ENCODE measurements at places on chromosomes 2 and 18.
A peak's percentile ranks its signal among the peaks of the same experiment; 100 is the strongest.

GRCh38 chr2:182018218-182018617 lies 32.6 kb downstream of the PPP1R1C start:
- H3K36me3 ChIP-seq = peaks cover 16% of the 10 kb centered on the region
- DNase-seq = no peak
- no peaks in the 10 kb centered on the region for H3K27me3 ChIP-seq
- no peak overlapping the region for H3K27ac ChIP-seq
- peaks cover 27% of the 10 kb centered on the region for H3K4me1 ChIP-seq
- no peak overlapping the region for H3K4me3 ChIP-seq

- H3K4me1 ChIP-seq = peaks cover 46% of the 10 kb centered on the region
- no peaks in the 10 kb centered on the region for H3K27me3 ChIP-seq
- H3K27ac ChIP-seq = peak overlapping the region; percentile 99
- peaks cover 10% of the 10 kb centered on the region for H3K36me3 ChIP-seq
- peak overlapping the region; percentile 86 for H3K4me3 ChIP-seq
Measured at GRCh38 chr18:3248658-3249359, 1.2 kb downstream of the MYL12A start.

DNA sequence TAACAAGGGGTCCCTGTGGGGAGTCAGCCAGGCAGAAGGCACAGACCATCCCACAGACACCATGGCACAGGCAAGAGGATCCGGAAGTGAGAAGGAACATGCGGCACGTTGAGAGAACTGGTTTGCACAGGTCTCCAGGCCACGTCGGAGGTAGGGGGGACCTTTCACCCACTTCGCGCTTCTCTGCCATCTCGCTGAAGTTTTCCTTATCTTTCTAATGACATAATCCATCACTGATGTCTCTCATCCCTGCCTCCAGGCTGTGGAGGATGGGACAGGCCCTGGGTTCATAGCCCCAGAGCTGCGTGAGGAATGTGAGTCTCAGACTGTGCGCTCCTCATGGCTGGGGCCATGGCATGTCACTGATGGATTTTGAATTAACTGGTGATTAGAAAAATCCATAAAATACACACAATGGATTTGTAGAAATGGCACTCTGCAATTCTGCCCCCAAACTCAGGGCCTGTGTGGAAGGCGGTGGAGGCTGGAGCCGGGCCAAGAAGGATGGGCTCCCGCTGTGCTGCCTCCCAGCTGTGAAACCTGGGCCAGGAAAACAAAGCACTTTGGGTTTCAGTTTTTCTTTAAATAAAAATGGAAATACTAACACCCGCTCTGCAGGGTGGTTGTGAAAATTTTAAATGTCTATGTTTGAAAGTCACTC lies 113.3 kb upstream of the ALKAL2 start:
- H3K27me3 ChIP-seq = peaks cover 18% of the 10 kb centered on the region
- H3K27ac ChIP-seq = peak overlapping the region; percentile 85
- no peak overlapping the region for H3K4me3 ChIP-seq
- peaks cover 24% of the 10 kb centered on the region for H3K4me1 ChIP-seq
- peak; percentile 45 for DNase-seq
- no peaks in the 10 kb centered on the region for H3K36me3 ChIP-seq

- H3K4me3 ChIP-seq = no peak overlapping the region
- no peaks in the 10 kb centered on the region for H3K4me1 ChIP-seq
- no peak overlapping the region for H3K27ac ChIP-seq
Measured at GRCh38 chr2:144570566-144570965, 50.6 kb upstream of the ZEB2 start.

GRCh38 chr2:39920307-39920801 lies 141.3 kb upstream of the THUMPD2 start:
- no peak overlapping the region for H3K4me3 ChIP-seq
- H3K27ac ChIP-seq = no peak overlapping the region
- no peaks in the 10 kb centered on the region for H3K27me3 ChIP-seq
- H3K36me3 ChIP-seq = no peaks in the 10 kb centered on the region
- DNase-seq = no peak

- peaks cover 10% of the 10 kb centered on the region for H3K4me1 ChIP-seq
- H3K27ac ChIP-seq = no peak overlapping the region
- H3K4me3 ChIP-seq = no peak overlapping the region
- H3K36me3 ChIP-seq = no peaks in the 10 kb centered on the region
- H3K27me3 ChIP-seq = no peaks in the 10 kb centered on the region
Measured at GRCh38 chr2:77270433-77270832, 251.7 kb downstream of the LRRTM4 start.

All from mesothelial cell of epicardium (in vitro differentiated cells).